ENCODE measurements at places on chromosomes 2 and 18.

GRCh38 chr2:49288902-49289700 lies 134.8 kb upstream of the FSHR start:
- DNase-seq = no peak

DNA sequence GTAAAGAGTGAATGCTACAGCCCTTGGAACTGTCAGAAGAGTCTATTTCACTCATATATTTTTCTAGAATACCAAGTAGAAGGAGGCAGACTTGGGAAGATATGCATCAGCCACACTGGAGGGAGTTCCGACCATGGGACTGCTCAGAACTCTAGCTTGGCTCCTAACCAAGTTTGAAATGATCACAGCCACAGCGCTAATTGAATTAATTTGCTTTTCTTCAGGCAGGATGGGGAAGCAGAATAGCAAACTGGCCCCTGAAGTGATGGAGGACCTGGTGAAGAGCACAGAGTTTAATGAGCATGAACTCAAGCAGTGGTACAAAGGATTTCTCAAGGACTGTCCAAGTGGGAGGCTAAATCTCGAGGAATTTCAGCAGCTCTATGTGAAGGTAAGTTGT lies 51.4 kb downstream of the VSNL1 start:
- DNase-seq = no peak

GRCh38 chr2:112686348-112687217 lies 34.2 kb upstream of the NT5DC4 start:
- peak; percentile 92 for DNase-seq

DNA sequence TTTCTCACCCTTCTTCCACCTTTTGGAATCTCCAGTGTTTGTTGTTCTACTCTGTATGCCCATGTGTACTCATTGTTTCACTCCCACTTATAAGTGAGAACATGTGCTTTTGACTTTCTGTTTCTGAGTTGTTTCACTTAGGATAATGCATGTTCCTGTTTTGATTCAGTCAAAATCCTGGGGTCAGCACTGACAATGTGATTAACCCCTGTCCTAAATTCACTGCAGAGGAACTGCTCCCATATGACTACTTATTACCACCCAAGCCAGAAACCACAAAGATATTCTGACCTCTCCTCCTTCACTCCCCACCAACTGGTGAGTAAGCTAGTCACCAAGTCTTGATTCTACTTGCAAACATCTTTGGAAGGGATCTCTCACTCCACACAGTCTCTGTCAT lies 251.4 kb upstream of the TCF4 start:
- DNase-seq = no peak

DNA sequence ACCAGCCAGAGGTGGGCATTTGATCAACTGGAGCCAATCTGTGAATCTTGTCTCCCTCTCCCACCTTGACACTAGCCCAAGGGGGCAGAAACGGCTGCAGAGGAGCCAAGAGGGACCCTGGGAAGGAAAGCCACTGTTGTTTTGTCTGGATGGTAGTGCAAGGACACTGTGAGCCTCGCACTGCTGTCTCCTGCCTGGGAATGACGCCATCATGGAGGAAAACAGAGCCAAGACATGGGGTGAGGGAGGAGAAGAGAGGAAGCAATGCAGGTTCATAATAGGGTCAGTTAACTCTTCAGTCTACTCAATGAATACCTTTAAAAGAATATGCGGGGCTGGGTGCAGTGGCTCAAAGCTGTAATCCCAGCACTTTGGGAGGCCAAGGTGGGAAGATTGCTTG lies 231.1 kb upstream of the AGAP1 start:
- no peak for DNase-seq
